ENCODE measurements at places on chromosomes 11 and 22.

DNA sequence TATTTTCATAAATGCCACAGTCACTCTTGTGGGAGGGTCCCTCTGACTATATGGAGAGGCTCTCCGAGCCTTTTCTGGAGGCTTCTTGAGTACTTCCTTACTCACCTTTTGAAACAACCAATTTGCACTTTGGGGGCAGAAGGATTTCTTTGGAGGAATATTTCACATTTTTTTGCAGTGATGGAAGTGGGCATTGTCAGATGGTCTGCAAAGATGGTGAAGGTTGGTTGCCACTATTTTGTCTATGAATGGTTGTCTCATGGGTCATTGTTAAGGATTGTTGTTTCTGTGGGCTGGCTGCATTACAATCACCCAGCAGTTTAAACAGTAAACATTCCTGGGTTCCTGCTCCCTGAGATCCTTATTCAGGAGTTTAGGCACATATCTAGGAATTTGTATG lies 388.2 kb downstream of the TMEM135 start:
- no peak for DNase-seq

DNA sequence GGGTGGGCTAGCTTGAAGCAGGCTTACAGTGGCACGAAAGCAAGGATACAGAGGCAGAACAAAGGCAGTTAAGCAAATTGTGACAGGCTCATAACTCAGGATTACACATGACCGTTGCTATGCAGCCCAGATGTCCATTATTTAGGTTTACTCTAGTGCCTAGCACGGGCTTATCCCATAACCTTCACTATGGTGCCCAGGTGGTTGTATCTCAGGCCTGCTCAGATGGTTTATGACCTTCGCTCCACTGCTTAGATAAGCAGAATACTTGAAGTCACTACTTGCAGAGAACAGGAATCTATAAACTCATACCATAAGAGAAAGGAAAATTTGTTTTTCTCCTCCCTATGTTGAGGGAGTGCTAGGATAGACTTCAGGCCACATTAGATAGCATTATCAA lies 9.0 kb downstream of the OR6M1 start:
- DNase-seq = no peak

GRCh38 chr11:14423633-14424032 lies 64.7 kb upstream of the RRAS2 start:
- no peak for DNase-seq

- DNase-seq = peak; percentile 17
Measured at GRCh38 chr11:69157156-69157821, 1.6 kb downstream of the SMIM38 start.

- DNase-seq = no peak
Measured at GRCh38 chr11:64734811-64735724, 8.9 kb downstream of the RASGRP2 start.
